ENCODE measurements at places on chromosomes 7 and 10. TPM values are rescaled to one million over a fixed set of nuclear protein-coding genes. Genes with fewer than 3 reads are reported as not detected.

Gene VWA2
- under 0.01 TPM for total RNA-seq

Gene TMEM139
- total RNA-seq, result not detected

Gene PFKFB3
- total RNA-seq, result 22.9 TPM

Gene NEUROG3
- total RNA-seq, result not detected

Data from fibroblast of lung (primary cell).